ENCODE measurements at places on chromosomes 16 and 17. TPM values are rescaled to one million over a fixed set of nuclear protein-coding genes. Genes with fewer than 3 reads are reported as not detected.

KRTAP17-1 gene
- total RNA-seq, result not detected

DNA sequence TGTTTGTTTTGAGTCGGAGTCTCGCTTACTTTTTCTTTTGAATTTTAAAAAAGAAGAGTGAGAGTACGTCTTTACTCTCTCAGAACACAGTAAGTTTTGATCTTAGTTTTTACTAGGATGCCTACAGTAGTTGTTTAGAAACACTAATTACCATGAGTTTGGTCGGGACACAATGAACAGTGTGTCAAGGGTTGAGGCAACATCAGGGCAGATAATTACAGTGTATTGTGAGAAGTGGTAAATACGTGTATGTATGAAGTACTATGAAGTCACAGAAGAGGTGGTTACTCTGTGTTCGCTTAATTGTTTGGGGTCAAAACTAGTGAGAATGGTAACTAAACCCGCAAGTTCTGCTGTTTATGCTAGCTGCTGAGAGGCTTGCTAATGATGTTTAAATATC, 18.2 kb downstream of the PAFAH1B1 start:
- H3K27ac ChIP-seq, result no peak overlapping the region
- H3K4me1 ChIP-seq, result peaks cover 54% of the 10 kb centered on the region
- no peaks in the 10 kb centered on the region for H3K36me3 ChIP-seq
- no peak overlapping the region for H3K4me3 ChIP-seq
- no peaks in the 10 kb centered on the region for H3K27me3 ChIP-seq
- no peak for DNase-seq

- H3K4me1 ChIP-seq, result peaks cover 28% of the 10 kb centered on the region
- peak overlapping the region; percentile 97 for H3K27ac ChIP-seq
- no peaks in the 10 kb centered on the region for H3K27me3 ChIP-seq
- DNase-seq, result peak; percentile 93
Measured at GRCh38 chr17:45147581-45148182, 593 bp upstream of the HEXIM1 start.

DNA sequence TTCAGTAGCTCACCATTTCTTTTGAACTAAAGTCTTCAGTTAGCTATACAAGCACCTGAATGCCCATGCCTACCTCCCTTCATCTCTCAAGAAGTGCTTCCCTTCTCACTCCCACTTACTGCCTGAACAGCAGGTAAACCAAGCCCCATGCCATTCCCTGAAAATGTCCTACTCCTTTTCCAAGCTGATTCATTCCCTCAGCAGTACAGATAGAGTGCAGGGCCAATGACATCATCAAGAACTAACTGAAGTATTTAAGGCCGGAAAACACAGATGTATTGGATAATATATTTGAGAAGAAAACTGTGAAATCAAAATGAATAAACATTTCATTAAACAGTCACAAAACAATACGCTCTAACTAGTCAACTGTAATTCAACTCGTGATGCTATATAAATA, 478.8 kb upstream of the CDH11 start:
- H3K36me3 ChIP-seq, result peaks cover 2% of the 10 kb centered on the region
- no peak for DNase-seq
- H3K4me3 ChIP-seq, result no peak overlapping the region
- no peak overlapping the region for H3K27ac ChIP-seq
- no peaks in the 10 kb centered on the region for H3K27me3 ChIP-seq
- no peaks in the 10 kb centered on the region for H3K4me1 ChIP-seq

DNA sequence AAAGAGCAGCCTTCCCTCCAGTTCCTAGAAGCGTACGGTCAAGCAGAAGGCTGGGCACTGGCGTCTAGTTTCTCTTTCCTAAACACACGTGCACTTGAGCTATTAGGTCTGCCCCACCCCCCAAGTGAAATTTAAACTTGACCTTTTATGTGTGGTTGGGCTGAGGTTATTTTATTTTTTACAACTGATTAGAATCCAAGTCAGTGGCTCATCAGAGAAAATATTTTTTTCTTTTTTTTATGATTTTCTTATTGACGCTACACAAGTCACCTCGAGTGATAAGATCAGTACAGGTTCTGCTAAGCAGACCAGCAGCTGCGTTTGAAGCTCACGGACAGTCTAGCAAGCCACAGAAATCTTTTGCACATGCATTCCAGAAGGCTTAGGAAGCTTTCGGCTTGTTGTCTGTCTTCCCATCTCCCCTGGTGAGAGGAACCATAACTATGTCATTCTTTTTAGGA, 95.1 kb downstream of the ZFHX3 start:
- H3K27ac ChIP-seq, result peak overlapping the region; percentile 51
- peaks cover 36% of the 10 kb centered on the region for H3K36me3 ChIP-seq
- H3K4me3 ChIP-seq, result peak overlapping the region; percentile 36

DNA sequence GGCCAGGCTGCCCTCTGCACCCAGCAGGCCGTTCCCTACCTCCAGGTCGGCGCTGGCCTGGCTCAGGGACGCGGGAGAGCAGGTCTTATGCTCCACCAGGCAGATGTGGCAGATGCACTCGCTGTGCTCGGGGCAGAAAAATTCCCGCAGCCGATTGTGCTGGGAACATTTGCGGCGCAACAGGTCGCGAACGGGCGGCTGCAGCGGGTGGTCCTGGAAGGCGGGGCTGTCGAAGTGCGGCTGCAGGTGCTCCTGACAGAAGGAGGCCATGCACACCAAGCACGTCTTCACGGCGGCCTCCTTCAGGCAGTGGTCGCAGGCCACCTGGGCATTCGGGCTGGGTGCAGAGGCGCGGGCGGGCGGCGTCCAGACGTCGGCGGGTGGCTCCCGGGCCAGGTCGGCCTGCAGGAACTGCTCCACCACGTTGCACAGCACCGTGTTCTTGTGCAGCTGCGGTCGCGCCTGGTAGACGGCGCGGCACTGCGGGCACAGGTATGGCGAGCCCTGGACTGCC, 439 bp downstream of the TRIM25 start:
- H3K4me3 ChIP-seq, result peak overlapping the region; percentile 81
- peak overlapping the region; percentile 88 for H3K27ac ChIP-seq
- peaks cover 39% of the 10 kb centered on the region for H3K4me1 ChIP-seq
- H3K36me3 ChIP-seq, result no peaks in the 10 kb centered on the region
- H3K27me3 ChIP-seq, result no peaks in the 10 kb centered on the region

DNA sequence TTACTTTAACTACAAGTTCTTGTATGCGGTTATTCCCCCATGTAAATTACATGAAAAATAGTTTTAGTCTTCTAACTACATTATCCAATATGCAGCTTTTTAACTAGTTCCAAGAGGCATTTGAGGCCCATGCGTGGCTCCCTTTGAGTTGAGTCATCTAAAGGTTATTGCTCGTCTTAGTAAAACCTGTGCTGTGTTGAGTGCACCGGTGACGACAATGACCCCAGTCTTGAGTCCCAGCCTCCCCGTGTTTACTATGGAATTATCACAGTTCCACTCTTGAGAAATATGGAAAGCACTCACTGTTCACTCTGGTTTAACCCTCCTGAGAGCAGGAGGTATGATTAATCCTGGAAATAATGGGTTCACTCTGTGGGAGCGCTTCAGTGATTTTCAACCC, 119.2 kb downstream of the PITPNC1 start:
- H3K4me3 ChIP-seq, result no peak overlapping the region
- peaks cover 11% of the 10 kb centered on the region for H3K4me1 ChIP-seq
- H3K36me3 ChIP-seq, result no peaks in the 10 kb centered on the region

- no peak for DNase-seq
- peak overlapping the region; percentile 95 for H3K27ac ChIP-seq
- peaks cover 24% of the 10 kb centered on the region for H3K4me1 ChIP-seq
- no peaks in the 10 kb centered on the region for H3K36me3 ChIP-seq
- peak overlapping the region; percentile 93 for H3K4me3 ChIP-seq
- H3K27me3 ChIP-seq, result no peaks in the 10 kb centered on the region
Measured at GRCh38 chr16:2913603-2914002, 1.9 kb downstream of the FLYWCH1 start.

- no peaks in the 10 kb centered on the region for H3K4me1 ChIP-seq
- no peak overlapping the region for H3K27ac ChIP-seq
- H3K4me3 ChIP-seq, result no peak overlapping the region
- no peak for DNase-seq
- no peaks in the 10 kb centered on the region for H3K36me3 ChIP-seq
- no peaks in the 10 kb centered on the region for H3K27me3 ChIP-seq
Measured at GRCh38 chr16:60563166-60563565, 1473.1 kb downstream of the CDH8 start.

DNA sequence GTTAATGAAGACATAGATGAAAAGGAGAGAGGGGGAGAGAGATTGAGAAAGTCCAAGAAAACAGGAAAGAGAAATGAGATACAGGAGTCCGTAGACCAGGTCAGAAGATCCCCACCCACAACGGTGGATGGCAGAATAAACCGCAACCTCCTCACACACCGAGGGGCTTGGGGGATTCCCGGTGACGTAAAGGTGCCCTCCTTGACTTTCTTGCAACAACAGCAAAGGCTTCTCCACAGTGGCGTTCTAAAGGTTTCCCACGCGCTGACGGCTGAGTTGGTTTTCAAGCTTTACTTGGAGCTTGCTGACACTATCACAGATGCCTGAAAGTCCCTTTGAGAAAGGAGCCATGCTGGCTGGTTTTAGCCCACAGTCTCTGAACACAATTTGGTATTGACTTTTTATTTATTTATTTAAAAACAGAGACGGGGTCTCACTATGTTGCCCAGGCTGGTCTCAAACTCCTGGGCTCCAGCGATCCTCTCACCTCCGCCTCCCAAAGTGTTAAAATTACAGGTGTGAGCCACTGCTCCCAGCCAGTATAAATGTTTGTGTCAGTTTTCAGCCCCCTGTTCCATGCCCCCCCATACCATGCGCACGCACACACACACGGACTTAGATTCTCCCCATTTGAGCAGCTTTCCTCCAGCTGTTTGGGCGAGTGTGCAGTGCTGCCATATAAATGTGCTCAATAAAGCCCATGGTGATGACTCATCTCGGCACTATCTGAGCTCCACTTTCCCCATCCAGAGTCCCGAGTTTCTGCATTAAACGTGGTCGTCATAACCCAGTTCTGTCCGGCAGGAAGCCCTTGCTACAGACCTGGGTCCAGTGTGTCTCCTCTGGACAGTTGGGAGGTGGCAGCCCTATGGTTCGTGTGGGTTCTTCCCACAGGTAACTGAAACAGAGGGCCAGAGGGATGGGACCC, 33.0 kb upstream of the SEC14L1 start:
- peak overlapping the region; percentile 41 for H3K27ac ChIP-seq
- H3K36me3 ChIP-seq, result no peaks in the 10 kb centered on the region
- H3K4me3 ChIP-seq, result no peak overlapping the region
- no peak for DNase-seq

DNA sequence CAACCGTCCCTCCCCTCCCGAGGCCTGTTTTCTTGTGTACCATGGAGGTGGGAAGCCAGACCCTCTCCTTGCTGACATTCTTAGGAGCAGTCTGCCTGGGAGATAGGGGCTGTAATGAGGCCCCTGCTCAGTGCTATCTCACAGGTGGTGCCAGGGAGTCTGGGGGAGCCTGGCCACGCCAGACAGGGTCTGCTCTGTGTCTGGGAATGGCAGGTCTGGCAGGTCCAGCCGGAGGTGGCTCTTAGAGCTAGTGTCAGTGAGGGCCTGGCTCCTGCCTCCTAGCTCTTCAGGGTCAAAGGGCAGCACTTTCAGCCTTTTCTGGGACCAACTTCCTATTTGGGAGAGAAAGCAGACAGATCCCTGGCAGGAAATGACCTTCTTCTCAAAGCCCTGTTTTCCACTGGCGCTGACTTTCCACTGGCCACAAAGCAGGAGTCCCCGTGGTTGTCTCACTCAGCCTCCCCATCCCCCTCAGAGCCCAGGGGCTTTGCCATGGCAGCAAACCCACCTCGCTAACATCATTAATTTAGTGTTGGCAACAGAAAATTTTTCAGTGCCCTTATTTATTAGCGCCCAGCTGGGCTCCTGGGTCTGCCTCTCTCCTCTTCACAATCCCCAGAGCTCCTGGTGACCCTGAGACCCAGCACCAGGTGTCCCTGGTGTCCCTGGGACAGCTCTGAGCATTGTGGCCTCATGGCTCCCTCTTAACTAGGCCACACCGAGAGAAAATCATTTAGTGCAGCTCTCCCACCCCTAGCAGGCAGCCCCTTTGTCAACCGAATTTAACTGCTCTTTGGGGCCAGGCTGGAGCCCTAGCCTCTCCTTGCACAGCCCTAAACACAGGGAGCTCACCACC, 24.0 kb upstream of the DOK4 start:
- H3K36me3 ChIP-seq, result no peaks in the 10 kb centered on the region
- peak; percentile 30 for DNase-seq
- no peaks in the 10 kb centered on the region for H3K27me3 ChIP-seq
- no peak overlapping the region for H3K27ac ChIP-seq
- no peak overlapping the region for H3K4me3 ChIP-seq

- DNase-seq, result peak; percentile 9
- no peaks in the 10 kb centered on the region for H3K27me3 ChIP-seq
- H3K4me3 ChIP-seq, result no peak overlapping the region
- peaks cover 20% of the 10 kb centered on the region for H3K4me1 ChIP-seq
- H3K36me3 ChIP-seq, result no peaks in the 10 kb centered on the region
Measured at GRCh38 chr17:4165301-4166010, 22.5 kb downstream of the CYB5D2 start.

DNA sequence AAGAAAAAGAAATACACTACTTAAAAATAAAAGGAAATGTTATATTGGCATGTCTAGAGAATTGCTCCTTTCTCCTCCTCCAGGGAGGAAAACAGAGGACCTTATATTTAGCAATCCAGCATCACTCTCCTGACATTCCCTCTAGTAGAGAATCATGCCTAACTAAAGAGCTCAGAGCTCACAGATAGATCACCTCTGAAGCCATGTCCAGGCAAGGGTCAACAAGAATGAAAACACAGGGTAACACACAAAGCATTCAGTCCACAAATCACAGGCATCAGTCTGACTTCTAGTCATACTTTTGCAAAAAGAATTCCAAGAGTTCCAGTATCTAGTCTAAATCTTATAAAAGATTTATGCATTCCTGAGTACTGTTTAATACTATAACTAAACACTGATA, 4.4 kb upstream of the HASPIN start:
- H3K4me1 ChIP-seq, result peaks cover 20% of the 10 kb centered on the region
- H3K27ac ChIP-seq, result peak overlapping the region; percentile 72
- DNase-seq, result no peak
- H3K4me3 ChIP-seq, result no peak overlapping the region
- H3K27me3 ChIP-seq, result no peaks in the 10 kb centered on the region

- DNase-seq, result no peak
- no peaks in the 10 kb centered on the region for H3K27me3 ChIP-seq
- H3K36me3 ChIP-seq, result no peaks in the 10 kb centered on the region
- H3K4me1 ChIP-seq, result peaks cover 3% of the 10 kb centered on the region
Measured at GRCh38 chr17:17500999-17501605, 4.9 kb upstream of the RASD1 start.

GRCh38 chr17:43416998-43417890, 18.5 kb downstream of the ARL4D start:
- no peaks in the 10 kb centered on the region for H3K4me1 ChIP-seq
- DNase-seq, result peak; percentile 74
- no peak overlapping the region for H3K4me3 ChIP-seq
- H3K27me3 ChIP-seq, result peaks cover 3% of the 10 kb centered on the region

Data from psoas muscle (tissue), 8 donors.